ENCODE measurements at places on chromosomes 3 and 15.

- no peak for DNase-seq
Observed at GRCh38 chr3:2090095-2090911, 8.4 kb upstream of the CNTN4 start.

GRCh38 chr15:67976506-67977073, 77.5 kb upstream of the PIAS1 start:
- no peak for DNase-seq

DNA sequence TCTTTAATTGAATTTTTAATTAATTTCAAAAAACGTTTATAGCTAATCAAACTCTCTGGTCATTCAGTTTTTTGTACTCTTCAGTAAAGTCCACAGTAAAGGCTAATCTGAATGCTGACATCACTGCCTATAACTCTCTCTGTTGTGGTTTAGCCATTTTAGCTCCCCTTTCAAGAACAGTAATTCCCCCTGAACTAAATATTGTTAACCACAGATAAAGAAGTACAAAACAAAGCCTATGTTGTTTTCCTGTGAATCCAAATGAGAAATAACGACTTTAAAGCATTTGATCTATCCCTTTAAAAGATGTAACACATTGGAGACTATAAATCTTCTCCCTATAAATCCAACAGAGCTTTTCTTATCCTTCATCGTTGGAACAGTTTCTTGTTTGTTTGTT, 94.2 kb downstream of the ZBTB20 start:
- DNase-seq: no peak

DNA sequence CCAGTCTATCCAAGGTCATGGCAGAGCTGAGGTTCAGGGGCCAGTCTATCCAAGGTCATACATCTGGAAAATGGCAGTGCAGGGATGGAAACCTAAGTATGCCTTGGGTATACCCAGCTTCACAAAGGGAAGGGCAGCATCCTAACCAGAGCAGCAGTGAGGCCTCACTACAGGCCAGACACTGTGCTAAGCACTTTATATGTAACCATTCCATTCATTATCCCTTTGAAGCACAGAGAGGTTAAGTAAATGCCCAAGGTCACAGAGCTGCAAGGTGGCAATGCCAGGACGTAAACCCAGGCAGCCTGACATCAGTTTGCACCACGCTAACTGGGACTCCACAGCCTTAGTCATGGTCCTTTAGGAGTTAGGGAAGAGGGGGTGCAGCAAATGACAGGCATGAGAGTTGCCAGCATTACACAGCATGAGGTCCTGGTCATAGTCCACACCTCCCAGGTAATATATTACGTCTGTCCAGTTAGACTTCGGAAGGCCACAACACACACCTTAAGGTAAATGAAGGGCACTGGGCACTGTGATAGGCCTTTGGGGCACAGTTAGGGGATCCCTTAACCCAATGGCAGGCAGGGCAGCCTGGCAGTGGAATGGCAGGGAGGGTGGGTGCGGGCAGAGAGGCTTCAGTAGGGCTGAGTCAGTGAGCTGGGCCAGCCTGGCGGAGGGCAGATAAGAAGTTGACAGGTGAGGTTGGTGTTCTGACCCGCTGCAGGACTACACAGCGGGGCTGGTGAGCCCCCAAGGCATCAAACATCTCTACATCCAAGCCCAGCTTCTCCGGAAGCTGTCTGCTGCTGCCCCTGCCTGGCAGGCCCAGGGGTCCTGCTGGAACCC, 21.1 kb upstream of the CORO2B start:
- DNase-seq: no peak

DNA sequence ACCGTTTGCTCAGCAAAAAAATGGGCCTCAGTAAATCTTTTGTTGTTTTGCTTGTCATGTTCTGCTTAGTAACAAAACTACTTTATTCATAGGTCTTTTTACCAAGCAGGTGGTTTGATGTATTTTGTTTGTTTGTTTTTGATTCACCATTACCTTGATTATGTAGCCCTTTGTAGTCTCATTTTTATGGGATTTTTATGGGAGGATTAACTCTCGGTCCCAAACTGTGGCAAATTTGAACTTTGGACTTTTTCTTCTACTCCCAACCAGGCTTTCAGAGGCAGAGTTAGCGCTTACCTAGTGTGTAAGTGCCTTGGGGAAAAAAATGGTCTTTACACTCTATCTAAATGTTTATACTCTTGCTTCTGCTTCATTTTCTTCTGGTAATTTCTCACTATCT, 276.7 kb upstream of the POU1F1 start:
- DNase-seq: no peak

- DNase-seq: no peak
Observed at GRCh38 chr15:45458746-45459403, 63.7 kb downstream of the SLC30A4 start.

DNA sequence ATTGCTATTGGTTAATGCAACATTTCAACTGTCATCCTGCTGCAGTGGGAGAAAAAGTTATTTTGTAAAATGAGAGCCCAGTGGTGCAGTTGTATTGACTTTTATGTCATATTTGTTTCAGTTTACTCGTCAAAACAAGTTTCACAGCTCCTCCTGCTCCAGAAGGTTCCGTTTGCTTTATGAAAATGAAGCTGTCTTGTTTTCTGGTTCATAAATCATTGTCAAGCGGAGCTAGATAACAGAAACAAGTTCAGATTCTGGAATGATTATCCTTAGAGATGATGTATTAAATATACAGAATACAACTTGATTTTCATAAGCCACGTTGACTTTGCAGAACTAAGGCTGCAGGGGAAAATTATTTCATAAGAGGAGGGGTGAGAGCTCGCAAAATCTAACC, 970.5 kb upstream of the NR2F2 start:
- DNase-seq: no peak

- DNase-seq: peak; percentile 21
Observed at GRCh38 chr15:29278436-29279105, 8.9 kb upstream of the NSMCE3 start.

GRCh38 chr3:100775226-100775625, 65.9 kb downstream of the TFG start:
- DNase-seq: no peak

GRCh38 chr3:146241523-146242240, 9.2 kb downstream of the PLSCR4 start:
- DNase-seq: no peak

GRCh38 chr3:114365909-114366308, 72.1 kb downstream of the TIGIT start:
- no peak for DNase-seq

- DNase-seq: no peak
Observed at GRCh38 chr15:38555686-38556334, 8.8 kb downstream of the RASGRP1 start.

DNA sequence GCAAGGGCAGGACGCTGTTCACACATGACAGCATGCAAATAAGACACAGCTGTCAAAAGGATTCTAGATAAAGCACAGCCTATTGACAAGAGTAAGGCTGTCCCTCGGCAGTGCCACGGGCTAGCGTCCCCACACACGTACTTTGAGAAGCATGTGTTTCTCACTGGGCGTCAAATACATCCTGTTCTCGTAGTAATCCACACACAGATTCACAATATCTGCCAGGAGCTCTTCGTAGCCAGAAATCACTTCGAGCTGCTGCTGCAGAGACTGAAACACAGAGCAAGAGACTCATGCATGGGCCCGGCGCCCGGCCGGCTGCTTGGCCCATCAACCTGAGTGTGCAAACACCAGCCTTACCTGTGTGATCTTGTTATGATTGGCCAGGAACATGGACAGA, 41.1 kb downstream of the CYFIP1 start:
- no peak for DNase-seq

DNA sequence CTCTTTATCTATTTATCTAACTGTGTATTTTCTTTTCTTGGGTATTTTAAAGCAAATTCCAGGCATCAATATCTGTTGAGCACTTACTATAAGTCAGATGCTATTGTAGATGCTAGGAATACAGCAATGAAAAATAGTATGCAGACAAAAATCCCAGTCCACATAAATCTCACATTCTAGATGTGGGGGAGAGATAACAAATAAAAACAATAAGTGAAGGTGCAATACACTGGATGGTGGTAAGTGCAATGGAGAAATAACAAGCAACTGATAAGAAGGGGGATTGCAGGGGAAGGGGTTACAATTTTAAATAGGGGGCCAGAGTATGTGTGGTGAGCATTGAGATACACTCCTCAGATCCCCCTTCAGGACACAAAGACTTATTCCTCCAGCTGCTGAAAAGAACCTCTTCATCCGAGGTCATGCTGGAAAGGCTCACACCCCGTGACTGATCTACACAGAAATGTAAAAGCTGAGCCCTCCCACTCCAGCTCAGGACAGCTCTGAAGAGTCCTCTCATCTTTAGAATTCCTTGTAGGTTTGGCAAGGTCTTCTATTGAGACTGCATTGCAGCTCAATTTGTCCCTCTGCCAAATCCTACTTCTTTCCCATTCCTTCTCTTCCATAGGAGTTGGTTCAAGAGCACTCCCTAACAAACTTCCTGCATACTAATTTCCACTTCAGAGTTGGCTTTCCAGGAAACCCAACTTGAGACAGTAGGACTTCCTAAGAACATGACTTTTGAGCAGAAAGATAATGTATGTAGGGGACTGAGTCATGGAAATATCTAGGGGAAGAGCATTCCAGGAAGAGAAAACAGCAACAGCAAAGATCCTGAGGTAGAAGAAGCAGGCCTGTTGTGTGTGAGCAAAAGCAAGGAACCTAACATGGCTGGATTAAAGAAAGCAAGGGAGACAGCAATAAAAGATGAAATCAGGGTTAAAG, 8.1 kb upstream of the SCG3 start:
- DNase-seq: no peak

GRCh38 chr3:66038726-66039589, at the start of gene MAGI1:
Gene MAGI1, minus strand, starts transcription at chr3:66038918. Its CDS starts 610 bp downstream, at chr3:66038308.
- DNase-seq: peak; percentile 82

DNA sequence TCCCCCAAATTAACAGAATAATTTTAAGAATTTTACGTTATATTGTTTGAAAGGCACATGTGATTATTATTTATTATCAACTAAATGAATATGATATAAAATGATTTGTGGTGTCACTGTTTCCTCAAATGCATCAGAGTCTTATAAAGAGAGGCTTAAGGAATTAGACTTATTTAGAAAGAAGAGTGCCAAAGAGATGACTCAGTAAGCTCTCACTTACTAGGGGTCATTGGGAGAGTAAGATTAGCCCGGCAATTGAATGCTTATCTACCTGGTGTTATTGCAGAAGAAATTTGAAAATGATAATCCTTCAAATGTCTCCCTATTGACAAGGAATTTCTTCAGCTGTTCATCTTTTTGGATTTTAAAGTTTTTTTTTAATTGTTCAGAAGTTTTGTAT, 408.7 kb downstream of the OXSM start:
- no peak for DNase-seq

DNA sequence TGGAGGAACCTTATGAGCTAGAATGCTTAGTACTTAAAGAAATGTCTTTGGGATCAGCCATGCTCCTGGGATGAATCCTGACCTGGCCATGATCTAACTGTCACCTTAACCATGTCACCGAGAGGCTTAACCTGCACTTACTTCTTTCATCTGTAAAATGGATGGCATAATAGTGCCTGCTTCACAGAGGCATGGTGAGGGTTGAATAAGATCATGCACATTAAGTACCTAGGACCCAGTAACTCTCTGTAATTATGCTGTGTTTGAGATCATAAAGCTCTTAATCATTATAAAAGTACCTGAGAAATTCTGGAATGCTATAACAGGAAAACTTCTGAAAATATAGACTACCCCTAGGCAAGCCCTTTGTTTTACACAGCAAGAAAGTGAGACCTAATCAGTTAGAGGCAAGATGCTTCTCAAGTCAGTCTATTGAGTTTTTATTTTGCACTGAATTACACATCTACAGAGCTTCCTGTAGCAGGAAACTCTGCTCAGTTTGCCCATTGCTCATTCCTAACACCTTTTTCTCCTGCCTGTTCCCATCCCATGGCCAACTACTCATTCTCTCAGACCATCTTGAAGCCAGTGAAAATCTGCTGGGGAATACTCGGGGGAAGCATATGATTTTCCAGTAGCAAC, 1015.5 kb upstream of the CFAP20DC start:
- DNase-seq: no peak

DNA sequence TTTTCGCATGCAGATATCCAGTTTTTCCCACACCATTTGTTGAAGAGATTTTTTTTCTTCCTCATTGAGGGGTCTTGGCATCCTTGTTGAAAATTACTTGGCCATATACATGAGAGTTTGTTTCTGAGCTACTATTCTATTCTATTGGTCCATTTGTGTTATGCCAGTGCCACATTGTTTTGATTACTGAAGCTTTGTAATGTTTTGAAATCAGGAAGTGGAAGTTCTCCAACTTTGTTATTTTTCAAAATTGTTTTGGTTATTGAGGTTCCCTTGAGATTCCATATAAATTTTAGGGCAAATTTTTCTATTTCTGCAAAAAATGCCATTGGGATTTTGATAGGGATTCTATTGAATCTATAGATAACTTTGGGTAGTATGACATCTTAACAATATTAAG, 130.3 kb upstream of the PFN2 start:
- DNase-seq: no peak

- DNase-seq: no peak
Observed at GRCh38 chr15:29570948-29571791, 251.1 kb downstream of the TJP1 start.

DNA sequence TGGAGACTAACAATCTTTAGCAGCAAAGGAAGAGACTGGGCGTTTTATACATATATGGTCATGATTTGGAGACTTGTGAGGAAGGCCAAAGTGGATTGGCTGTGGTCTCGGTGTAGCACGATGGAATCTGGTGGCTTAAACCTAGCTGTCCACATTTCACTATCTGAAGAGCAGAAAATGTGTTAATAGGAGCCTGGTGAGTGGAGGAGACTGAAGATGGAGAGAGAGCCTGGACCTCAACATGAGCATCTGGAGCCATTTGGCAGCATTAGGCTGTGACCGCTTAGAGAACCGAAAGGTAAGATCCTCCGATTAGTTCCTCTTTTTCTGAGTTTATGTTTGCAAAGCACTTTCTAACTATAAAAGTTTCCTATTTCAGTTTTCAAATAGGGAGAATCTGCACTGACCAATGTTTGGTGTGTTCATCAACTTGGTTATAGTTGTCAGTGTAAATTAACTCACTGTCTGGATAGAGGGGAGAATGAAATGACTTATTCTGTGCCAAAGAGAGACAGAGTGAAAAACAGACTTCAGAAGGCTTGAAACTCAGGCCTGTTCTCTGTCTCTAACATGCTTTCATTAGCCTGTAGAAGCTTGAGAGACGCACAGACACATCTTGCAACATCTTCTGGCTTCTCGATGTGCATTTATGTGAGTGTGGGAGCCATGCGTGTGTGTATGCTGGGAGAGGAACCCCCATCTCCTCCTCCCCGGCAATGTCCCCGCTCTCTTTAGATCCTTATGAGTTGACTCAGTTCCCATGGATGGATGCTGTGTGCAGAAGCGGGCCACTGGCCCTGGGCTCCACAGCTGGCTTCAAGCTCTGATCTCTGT, 244.7 kb upstream of the TBL1XR1 start:
- DNase-seq: no peak

DNA sequence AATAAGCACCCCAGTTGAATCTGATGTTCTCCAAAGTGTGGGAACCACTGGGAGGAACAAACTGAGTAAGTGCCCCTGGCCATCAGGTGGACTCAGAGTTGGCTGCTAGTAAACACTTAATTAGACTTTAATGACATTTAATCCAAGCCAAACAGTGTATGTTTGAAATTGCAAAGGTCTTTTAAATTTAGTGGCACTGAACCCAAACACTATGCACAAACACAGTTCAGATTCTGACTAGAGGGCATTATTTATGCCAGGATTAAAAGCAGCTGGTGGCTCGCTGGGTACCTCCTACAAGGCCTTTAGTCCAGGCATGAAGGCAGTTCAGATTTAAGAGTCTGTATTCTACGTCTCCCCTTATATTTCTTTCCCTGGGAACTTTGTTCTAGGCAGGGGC, 264.8 kb downstream of the CLSTN2 start:
- no peak for DNase-seq

- DNase-seq: no peak
Observed at GRCh38 chr3:15505479-15506165, 15.9 kb downstream of the COLQ start.

- no peak for DNase-seq
Observed at GRCh38 chr3:131427226-131427625, 45.7 kb downstream of the NUDT16 start.
